Stimulated activated CD4-positive, alpha-beta T cell treated with anti-CD3 and anti-CD28 coated beads, Interleukin-12 subunit alpha, Interleukin-12 subunit beta, amount 100 ng/mL, for 24 hours (primary cell): ENCODE measurements at places on chromosomes 3 and 15.

DNA sequence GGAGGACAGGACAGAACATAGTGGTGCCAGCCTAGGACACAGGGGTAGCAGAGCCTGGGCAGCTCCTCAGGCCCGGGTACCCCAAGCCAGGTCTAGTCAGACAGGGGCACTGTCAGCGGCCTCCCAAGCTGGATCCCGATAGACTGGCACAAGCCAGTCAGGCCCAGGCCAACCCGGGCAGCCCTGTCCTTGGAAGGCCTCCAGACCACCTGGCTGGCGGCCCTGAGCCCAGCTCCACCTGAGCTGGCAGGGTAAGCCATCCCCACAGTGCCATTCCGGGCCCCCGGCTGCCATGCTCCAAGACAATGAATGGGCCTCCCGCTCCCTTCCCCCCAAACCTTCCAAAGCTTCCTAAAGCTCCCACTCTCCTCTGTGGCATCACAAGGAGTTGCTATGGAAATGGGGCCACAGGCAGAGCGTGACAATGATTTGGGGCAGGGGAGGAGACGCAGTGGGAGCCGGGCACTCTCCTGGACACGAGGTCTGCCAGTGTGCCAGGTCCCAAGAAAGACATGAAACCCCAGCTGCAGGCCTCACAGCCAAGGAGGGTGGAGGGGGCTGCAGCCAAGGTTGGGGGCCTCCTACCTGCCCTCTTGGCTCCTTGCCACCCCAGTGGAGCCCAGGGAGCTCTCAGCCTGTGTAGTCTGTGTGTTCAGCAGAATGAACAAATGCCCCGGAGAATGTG is 165.6 kb upstream of the LINGO1 start:
- DNase-seq = no peak

DNA sequence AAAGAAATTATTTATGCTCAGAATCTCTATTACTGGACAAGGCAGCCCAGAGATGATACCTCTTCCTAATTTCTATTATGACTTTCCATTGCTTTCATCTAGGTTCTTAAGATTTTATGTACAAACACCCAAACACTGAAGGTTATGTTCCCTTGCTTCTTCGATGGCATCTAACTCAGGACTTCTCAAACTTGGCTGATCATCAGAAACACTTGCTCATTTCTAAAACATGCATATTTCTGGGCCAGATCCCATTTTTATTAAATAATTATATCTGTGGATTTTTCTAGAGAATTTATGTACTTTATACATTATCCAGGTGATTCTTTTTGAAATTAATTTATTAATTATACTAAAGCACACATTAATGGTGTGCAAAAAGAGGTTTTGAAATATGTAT is 482.4 kb upstream of the NR2F2 start:
- no peak for DNase-seq

GRCh38 chr3:160564949-160565441 is 376 bp downstream of the KPNA4 start:
- peak; percentile 31 for DNase-seq

- no peak for DNase-seq
These were observed 73.4 kb downstream of the CPN2 start for GRCh38 chr3:194277786-194278130.

DNA sequence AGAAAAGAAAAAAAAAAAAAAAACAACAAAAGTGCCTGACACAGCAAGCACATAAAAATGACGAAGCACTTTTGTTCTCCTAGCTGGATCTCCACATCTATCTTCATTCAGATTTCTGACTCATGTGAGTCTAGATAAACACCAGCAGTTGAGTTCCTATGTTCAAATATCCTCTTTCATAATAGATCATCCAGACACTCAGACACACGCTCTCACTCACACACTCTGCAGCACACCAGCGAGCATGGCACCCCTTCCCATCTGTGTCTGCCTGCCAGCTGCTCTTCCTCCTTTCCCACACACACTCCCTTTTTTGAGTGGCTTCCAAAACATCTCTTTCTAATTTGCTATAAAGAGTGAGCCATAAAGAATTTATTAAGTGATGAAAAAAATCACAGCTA is 19.8 kb upstream of the CELF6 start:
- no peak for DNase-seq

DNA sequence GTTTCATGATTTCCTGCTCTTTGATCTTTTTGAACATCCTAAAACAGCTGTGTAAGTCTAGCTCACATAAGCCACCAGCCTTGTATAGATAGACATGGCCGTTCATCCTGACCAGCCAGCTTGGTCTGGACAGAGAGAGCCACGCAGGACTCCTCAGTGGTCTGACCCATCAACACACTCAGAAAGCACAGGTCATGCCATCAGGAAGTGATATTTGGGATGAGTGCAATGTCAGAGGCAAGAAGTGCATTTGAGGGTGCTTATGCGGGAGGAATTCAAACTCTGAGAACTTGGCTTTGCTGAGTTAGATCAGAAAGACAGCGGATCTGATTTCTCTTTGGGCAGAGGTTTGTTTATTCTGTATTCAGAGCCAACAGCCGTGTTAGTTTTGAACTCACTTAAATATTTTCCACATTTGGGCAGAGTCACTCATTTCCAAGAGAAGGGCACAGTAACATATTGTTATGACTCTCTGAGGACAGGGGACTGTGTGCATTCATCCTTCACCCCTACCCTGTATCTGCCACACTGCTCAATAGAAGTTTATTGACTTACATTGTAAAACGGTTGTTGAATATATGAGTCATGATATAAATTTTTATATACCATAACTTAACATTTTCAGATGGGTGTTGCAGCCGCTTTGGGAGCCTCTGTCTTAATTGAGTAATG is 225.3 kb upstream of the LYSMD4 start:
- no peak for DNase-seq

- DNase-seq = no peak
These were observed 45.0 kb upstream of the WWTR1 start for GRCh38 chr3:149702691-149703441.

DNA sequence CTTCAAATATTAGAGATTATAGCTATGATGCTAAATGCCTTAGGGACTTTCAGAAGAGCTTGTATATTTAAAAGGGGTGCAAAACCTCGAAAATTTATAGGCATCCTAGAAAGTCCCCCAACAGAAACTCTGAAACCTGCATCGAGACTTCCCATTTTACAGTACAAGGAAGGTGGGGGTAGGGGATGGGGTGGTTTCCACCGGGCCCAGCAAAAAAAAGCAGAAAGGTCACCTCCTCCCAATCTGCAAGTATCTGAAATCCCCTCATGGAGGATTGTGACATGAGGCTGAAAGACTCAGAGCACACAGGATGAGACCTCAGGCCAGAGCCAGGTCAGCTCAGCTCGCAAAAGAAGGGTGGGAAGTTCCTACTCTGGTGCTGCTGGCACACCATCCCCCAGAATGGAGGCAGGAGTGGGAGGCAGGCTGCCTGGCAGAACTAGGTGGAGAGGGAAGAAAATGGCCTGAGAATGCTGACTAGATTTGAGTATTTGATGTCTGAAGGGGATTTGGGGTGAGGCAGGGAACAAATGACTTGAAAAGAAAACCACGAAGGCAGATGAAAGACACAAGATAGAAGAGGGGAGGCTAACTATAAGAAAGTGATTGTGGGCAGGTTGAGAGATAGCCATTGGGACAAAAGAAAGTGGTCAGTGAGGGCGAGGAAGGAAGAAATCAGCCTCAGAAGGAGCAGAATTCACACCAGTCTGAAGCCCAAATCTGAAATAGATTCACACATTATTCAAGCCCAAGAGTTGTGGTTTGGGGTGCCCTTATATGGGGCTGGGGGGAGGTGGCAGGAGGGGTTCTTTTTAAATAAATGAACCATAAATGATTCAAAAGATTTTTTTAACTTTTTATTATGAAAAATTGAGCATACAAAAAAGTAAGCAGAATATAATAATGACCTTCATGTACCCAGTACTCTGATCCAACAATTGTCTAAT is 22.5 kb upstream of the TSC22D2 start:
- no peak for DNase-seq

DNA sequence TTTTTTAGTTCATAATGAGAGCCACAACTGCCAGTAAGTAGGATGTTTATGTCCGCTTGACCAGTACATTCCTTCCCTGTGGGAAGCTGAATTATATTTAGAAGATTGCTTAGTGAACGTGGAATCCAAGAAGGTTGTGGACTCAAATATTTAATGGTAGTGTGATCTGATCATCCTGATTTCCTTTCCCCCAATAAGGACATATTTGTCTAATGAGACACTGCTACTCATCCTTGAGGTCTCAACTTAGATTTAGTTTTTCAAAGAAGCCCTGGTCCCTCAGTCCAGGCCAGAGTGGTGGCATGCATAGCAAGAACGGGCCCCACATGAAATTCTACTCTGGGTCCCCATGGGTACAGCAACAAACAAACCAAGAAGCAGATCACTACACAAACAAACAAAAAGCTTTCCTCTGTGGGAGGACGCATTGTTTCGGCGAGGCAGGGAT is 60.8 kb downstream of the USP13 start:
- DNase-seq = no peak

DNA sequence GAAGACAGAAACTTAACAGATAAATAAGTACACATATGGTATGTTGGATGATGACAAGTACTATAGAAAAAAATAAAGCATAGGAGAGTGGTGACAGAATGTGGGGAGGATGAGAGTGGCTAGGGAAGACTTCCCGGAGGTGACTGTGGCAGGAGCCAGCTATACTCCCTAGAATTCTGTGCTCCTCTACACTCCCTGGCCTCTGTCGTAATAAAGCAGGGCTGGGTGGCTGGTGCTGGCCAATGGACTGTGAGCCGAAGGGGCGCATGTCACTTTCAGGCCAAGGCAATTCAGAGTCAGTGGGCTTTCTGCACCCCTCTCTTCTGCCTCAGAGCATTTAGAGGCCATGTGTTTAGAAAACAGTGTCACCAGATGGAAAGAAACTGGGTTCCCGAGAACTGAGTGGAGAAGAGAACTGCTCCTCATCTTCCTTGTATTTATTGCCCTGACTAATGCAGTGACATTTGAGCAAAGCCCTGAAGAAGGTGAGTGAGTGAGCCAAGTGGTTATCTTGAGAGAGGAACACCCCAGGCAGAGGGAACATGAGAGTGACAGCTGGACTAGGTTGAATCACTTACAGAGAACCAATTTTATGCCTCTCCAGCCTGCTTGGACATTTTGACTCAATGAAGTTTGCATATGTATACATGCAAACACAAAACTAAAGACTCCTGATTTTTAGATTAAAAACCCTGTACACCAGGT is 5.2 kb upstream of the VPS8 start:
- DNase-seq = no peak

- DNase-seq = no peak
These were observed 382.5 kb upstream of the CBLB start for GRCh38 chr3:106251160-106251892.

DNA sequence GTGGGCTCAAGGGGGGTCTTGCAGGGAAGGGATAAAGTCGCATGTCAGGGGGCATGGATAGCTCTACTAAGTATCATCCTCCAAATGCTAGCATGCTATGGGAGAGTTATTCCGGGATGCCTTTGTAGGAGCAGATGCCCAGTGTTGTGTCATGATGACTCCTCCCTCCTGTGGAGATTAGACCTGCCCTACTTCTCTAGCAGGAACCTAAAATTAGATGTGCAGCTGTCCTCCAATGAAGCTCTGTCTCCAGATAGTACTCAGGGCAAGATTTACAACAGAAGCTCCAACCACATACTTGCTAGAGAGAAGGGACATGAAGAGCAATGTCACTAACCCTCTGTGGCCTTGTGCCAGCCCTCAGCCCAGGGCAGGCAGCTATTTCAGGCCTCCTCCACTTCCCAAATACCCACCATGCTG is 82.5 kb downstream of the AGBL1 start:
- DNase-seq = no peak

GRCh38 chr3:169106662-169107061 is 556.9 kb downstream of the MECOM start:
- no peak for DNase-seq

DNA sequence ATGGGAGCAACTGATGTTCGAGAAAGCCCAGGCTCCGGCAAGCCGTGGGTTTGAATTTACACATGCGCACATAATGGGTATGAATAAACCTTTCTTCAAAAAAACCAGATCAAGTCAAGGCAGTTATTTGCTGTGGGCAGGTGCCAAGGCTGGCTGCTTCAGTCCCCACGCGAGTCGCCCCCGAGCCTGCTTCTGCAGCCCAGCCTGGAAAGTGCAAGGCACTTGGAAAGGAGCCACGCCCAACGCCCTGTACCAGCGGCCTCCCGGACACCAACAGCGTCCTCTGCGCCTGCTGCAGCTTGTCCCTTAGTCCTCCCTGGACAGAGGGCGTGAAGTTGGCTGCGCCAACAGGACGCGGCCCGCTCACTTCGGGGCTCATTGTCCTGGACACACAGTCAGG is 68.9 kb downstream of the KLF15 start:
- no peak for DNase-seq
